Activated CD4-positive, alpha-beta memory T cell treated with anti-CD3 and anti-CD28 coated beads for 36 hours (primary cell): ENCODE measurements at places on chromosomes 12 and 14. TPM values are rescaled to one million over a fixed set of nuclear protein-coding genes. Genes with fewer than 3 reads are reported as not detected.

SLC17A8 gene
- total RNA-seq = not detected

MFAP5 gene
- total RNA-seq = not detected

OR4N5 gene
- not detected for total RNA-seq

PRPH gene
- not detected for total RNA-seq

- DNase-seq = no peak
These were observed 99.6 kb downstream of the SSPN start for GRCh38 chr12:26295001-26295400.

- no peak for DNase-seq
These were observed 57.6 kb upstream of the BEGAIN start for GRCh38 chr14:100644784-100645183.

DNA sequence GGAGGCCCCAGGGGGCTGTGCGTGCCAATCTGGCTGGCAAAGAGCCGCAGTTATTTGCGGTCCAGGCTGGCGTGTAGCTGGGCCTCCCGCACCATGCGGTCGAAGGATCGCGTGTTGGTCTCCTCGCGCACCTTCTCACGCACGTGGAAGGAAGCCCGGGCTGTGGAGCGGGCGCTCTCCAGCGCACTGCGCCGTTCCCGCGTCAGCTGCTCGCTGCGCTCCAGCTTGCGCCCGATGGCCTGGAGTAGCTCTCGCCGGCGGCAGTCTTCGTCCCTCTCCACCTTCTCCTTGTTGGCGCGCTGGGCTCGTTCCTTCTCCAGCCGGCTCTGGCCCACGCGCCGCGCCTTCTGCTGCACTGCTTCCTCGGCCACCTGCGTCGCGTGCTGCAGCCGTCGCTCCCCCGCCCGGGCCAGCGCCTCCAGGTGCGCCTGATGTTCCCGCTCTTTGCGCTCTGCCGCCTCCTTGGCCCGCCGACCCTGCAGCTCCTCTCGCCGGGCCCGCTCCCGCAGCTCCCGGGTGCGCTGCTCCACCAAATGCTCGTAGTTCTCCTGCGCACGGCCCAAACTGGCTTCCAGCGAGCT is 3.1 kb downstream of the CCDC177 start:
- no peak for DNase-seq

- no peak for DNase-seq
These were observed 10.2 kb upstream of the YARS2 start for GRCh38 chr12:32765906-32766305.
